ENCODE measurements at places on chromosomes 5 and 9. TPM values are rescaled to one million over a fixed set of nuclear protein-coding genes. Genes with fewer than 3 reads are reported as not detected.

- no peak for DNase-seq
Observed at GRCh38 chr5:32928761-32929160, 217.6 kb downstream of the NPR3 start.

GRCh38 chr5:16687898-16688297, 71.1 kb upstream of the RETREG1 start:
- no peak for DNase-seq

GPR151 gene
- total RNA-seq: 0.41 TPM

SLC4A9 gene
- under 0.01 TPM for total RNA-seq

GRCh38 chr9:68614121-68614520, 73.4 kb upstream of the TMEM252 start:
- no peak for DNase-seq

PCDHA5 gene
- 8.2 TPM for total RNA-seq

- no peak for DNase-seq
Observed at GRCh38 chr9:88197781-88198340, 59.6 kb upstream of the SPATA31C2 start.

ROPN1L gene
- 1.2 TPM for total RNA-seq

DNA sequence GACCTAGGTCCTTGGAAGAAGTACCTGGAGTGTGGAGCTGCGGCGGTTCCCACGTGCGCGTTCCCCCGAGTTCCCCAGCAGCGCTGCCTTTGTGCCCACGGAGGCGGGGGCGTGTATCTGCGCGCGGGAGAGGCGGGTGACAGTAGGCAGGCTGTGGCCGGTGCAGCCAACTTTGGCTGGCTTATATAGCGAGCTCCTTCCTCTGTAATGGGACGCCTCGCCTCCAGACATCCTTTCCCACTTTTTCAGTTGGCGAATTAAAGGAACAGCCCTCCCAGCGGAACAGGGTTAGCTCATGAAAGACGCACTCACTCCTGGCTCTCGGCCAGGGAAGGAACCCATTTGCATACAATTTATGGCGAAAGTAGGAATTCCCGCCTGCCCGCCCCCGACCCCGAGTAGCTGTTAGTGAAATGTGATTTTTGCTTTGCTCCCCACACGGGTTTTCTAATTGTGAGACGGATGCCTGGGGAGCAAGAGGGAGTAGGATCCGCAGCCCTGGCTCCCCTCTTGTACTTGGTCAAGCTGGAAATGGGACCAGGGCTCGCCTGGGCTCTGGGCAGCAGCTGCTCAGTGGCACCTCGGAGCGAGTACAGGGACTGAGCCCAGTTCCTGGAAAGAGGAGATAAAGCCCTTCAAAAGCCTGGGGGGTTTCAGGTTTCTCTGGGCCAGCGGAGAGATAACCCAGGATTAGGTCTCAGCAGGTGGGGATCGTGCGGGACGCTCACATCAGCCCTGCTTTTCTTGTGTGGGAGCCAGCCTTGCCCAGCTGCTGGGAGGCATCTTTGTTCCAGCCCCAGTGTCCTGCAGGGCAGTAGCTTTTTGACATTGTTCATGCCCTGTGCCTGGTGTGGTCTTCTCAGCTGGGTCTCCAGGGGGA, at the start of gene TNC:
Gene TNC (minus strand): TSS at position 159 of the 880 bp plus-strand sequence. CDS start 27,139 bp downstream, outside the sequence.
- DNase-seq: peak; percentile 42

PIP5KL1 gene
- 6.1 TPM for total RNA-seq

DNA sequence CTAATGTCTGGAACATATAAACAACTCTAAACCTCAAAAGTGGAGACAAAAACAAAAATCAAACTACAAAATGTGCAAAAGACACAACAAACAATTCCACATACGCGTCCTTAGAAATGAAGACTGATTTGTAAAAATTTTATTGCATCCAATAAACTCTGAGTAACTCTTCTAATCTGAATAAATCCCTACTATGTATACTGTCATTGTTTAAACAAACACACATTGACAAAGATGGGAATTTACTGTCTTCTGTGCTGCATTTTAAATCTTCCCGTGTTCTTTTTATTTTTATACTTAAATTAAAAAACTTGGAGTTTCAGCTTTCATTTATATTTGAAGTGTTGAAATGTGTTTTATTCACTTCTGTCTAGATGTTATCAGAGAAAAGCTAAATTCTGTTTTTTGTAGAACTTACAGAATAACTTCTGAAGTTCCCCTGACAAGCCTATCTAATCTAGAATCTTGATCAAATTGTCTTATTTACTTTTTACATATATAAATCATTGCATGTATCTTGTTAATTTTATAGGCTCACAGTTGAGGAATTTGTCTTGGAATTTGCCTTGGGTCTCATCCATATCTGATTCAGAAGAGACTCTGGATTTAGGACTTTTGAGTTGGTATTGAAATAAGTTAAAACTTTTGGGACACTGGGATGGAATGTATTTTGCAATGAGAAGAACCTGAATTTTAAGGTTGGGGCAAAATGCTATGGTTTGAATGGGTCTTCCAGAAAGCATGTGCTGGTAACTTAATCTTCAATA, 2064.4 kb upstream of the C9orf72 start:
- no peak for DNase-seq

FOXD4L6 gene
- total RNA-seq: 0.82 TPM

CMYA5 gene
- total RNA-seq: 0.82 TPM

SPINK6 gene
- not detected for total RNA-seq

CAVIN4 gene
- total RNA-seq: 14.7 TPM

- no peak for DNase-seq
Observed at GRCh38 chr9:28120184-28120583, 546.9 kb upstream of the C9orf72 start.

GRCh38 chr5:59790376-59790775, 103.2 kb downstream of the PDE4D start:
- DNase-seq: no peak

KCNIP1 gene
- 15.5 TPM for total RNA-seq

GRCh38 chr5:72956324-72957140, 691 bp downstream of the FCHO2 start:
- DNase-seq: peak; percentile 55

LRRC19 gene
- total RNA-seq: not detected

- DNase-seq: no peak
Observed at GRCh38 chr9:99878651-99879050, 27.8 kb upstream of the STX17 start.

- no peak for DNase-seq
Observed at GRCh38 chr5:110853267-110853666, 114.5 kb downstream of the SLC25A46 start.

DNA sequence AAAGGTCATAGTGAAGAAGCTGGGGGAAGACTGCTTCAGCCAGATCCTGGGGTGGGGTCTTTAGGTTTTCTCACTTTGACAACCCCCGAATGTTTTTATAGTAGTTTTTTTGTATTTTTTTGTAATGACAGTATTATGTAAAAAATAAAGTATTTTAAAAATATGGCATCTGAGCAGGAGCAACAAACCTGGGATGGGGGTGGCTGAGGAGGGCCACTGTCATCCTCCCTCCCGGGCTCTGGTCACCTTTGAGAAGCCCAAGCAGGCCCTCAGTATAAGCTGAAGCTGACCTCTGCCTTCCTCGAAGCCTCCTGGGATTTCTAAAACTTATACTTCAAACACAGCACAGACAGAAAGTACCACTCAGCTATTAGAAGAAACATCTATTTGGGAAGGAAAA, 8.7 kb downstream of the DNAJB5 start:
- no peak for DNase-seq

GRCh38 chr5:95365302-95366095, 25.7 kb upstream of the FAM81B start:
- DNase-seq: no peak

GRCh38 chr9:137323531-137324331, 21.7 kb upstream of the NRARP start:
- no peak for DNase-seq
